Activated CD4-positive, alpha-beta T cell treated with anti-CD3 and anti-CD28 coated beads, Interleukin-2, amount 10 ng/mL, durations not matched to agents 24 days and 14 days (primary cell): ENCODE measurements at places on chromosomes 16 and 17. TPM values are rescaled to one million over a fixed set of nuclear protein-coding genes. Genes with fewer than 3 reads are reported as not detected.

DNA sequence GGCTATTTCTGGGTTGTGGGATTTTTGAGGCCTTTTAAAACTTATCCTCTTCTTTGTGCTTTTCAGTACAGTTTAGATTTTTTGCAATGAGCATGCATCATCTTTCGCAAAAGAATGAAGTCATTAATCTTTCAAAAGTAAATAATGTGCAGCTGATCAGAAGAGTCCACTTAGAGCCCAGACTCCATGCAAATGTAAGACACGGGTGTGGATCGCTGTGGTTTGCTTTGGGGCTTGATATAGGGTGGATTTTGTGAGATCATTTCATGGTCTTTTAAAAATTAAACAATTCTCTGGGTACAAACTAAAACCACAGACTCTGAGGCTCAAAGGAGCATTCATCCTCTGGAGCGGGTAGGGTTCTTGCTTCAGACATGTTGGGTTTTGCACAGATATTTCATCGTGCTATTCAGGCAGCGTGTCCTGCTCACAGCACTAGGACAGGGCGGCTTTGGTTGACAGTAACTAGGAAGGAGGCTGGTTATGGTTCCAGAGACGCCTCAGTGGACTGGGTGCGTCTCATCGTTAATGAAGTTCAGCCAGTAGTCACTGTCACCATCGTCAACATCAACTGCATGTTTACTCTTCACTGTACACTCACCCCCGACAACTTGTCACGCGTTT lies 129.4 kb upstream of the PLCG2 start:
- DNase-seq: no peak
- peaks cover 18% of the 10 kb centered on the region for H3K4me1 ChIP-seq
- no peak overlapping the region for H3K4me3 ChIP-seq
- peaks cover 6% of the 10 kb centered on the region for H3K36me3 ChIP-seq
- no peaks in the 10 kb centered on the region for H3K27me3 ChIP-seq

GRCh38 chr16:23124315-23124714 lies 24.9 kb downstream of the USP31 start:
- H3K27me3 ChIP-seq: no peaks in the 10 kb centered on the region
- H3K27ac ChIP-seq: no peak overlapping the region
- DNase-seq: no peak
- peaks cover 5% of the 10 kb centered on the region for H3K4me1 ChIP-seq
- H3K4me3 ChIP-seq: no peak overlapping the region

The ARHGAP44 gene
- total RNA-seq: 0.49 TPM in 1 of 2 replicates, not detected in the other

GRCh38 chr16:82013139-82013538 lies 1.9 kb upstream of the SDR42E1 start:
- no peak for DNase-seq
- no peak overlapping the region for H3K4me3 ChIP-seq
- peaks cover 13% of the 10 kb centered on the region for H3K27me3 ChIP-seq

DNA sequence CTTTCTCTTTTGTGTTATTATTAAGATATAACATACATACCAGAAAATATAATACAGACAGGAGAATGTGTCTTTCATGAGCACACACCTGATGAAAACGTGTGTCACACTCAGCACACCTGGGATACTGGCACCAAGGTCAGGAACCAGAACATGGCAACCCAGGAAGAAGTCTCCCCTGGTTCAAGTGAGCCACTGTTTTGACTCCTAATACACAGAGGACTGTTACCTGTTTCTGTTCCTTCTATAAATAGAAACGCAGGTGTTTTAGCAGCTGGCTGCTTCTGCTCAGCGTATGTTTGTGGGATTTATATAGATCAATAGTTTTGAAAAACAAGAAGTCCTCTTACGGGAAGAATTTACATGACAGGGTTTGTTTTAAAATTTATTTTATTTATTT lies 3.5 kb downstream of the SEC14L1 start:
- H3K27ac ChIP-seq: no peak overlapping the region
- H3K4me1 ChIP-seq: peaks cover 60% of the 10 kb centered on the region
- no peak for DNase-seq
- no peak overlapping the region for H3K4me3 ChIP-seq
- peaks cover 61% of the 10 kb centered on the region for H3K36me3 ChIP-seq
- no peaks in the 10 kb centered on the region for H3K27me3 ChIP-seq

The SGCA gene
- total RNA-seq: 0.30 TPM in 1 of 2 replicates, not detected in the other

- H3K36me3 ChIP-seq: no peaks in the 10 kb centered on the region
- H3K4me3 ChIP-seq: peak overlapping the region; percentile 43
- peak; percentile 84 for DNase-seq
- H3K27me3 ChIP-seq: no peaks in the 10 kb centered on the region
Measured at GRCh38 chr17:74282587-74283370, 8.7 kb downstream of the DNAI2 start.

GRCh38 chr17:57379237-57379894 lies 123.0 kb downstream of the MSI2 start:
- H3K27ac ChIP-seq: peak overlapping the region; percentile 71
- DNase-seq: no peak
- no peaks in the 10 kb centered on the region for H3K27me3 ChIP-seq
- peaks cover 17% of the 10 kb centered on the region for H3K4me1 ChIP-seq
- peaks cover 33% of the 10 kb centered on the region for H3K36me3 ChIP-seq
